Panc1 (cell line): ENCODE measurements at places on chromosomes 13 and 19.

GRCh38 chr19:51520728-51521127, 10.7 kb downstream of the SIGLEC6 start:
- DNase-seq: no peak

DNA sequence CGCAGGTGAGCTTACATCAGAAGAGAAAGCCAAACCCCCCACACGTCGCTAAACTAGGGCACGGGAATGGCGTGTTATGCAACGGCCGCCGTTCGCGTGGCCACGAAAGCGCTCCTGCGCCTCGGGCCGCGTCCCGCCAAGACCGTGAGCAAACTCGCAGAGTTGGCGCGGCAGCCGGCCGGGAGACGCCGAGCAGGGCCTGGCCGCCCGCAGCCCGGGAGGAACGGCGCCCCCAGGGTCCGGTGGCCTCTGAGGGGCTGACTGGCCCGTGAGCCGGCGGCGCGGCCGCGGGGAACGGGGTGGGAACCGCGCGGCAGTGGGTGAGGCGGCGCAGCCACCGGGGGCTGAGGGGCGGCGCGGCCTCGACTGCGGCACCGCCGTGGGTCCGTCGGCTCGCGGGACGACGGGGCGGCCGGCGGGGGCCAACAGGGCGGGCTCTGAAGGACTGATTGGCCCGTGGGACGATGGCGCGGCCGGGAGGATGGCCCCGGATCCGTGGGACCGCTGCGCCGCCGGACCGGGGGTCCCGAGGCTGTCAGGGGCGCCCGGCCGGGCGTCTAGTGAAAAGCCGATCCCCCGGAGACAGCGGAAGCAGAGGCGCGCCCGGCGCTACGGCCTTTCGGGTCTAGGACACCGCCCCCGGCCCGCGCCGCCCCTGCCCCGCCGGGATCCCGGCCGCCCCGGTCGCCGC, 903 bp downstream of the LATS2 start:
- DNase-seq: no peak

- no peak for DNase-seq
Observed at GRCh38 chr13:80860845-80861244, 519.9 kb upstream of the SPRY2 start.

GRCh38 chr19:44738603-44739558, 9.6 kb upstream of the BCL3 start:
- no peak for DNase-seq

DNA sequence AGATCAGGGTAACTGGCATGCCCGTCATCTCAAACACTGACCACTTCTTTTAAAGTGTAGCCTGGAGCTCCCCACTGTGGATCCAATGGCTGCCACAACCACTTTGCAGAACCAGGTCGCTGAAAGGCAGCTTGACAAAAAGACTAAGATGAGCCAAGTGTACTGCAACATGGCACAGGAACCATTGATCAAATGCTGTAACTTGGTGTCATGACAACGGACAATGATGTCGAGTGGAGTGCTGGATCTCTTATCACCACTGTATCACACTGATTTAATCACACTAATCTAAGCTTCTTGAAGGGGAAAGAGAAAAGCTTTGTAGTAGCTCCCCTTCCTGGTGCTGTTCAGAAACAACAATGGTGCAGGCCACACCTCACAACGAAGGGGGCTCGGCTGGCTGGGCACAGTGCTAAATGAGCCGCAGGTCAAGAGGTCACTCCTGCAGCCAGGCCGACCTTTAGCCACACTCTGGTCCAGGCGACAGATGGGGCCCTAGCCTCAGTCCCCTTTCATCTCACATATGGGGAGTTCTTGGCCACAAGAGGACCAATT, 2.2 kb upstream of the TNFRSF19 start:
- no peak for DNase-seq

DNA sequence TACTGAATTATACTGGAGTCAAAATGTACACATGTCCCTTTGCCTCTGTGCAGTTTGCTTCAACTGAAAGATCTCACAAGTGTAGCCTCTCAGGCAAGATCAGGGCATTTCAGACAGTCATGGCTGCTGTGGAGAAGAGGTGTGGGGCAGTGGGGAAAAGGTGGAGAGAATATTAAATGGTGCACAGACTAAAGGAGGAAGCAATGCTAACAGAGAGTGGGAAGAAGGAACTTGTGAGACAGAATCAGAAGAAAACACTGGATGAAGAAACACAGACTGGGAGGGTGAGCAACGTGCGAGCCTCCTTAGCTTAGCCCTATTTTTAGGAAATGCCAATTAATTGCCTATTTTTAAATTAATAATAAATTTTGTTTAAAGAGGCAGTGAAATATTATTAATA, 49.6 kb upstream of the RAP2A start:
- no peak for DNase-seq

DNA sequence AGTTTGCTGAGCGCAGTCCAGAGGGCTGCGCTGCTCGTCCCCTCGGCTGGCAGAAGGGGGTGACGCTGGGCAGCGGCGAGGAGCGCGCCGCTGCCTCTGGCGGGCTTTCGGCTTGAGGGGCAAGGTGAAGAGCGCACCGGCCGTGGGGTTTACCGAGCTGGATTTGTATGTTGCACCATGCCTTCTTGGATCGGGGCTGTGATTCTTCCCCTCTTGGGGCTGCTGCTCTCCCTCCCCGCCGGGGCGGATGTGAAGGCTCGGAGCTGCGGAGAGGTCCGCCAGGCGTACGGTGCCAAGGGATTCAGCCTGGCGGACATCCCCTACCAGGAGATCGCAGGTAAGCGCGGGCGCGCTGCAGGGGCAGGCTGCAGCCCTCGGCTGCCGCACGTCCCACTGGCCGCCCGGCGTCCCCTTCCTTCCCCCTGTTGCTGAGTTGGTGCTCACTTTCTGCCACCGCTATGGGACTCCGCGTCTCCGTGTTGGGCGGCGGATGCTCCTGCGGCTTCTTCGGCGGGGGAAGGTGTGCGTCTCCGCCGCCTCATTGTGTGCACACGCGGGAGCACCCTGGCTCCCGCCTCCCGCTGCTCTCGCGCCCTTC, 772 bp downstream of the GPC6 start:
- DNase-seq: no peak

GRCh38 chr13:76383676-76384461, 502.3 kb downstream of the KCTD12 start:
- peak; percentile 17 for DNase-seq

- DNase-seq: peak; percentile 93
Observed at GRCh38 chr19:45091031-45091923, 1.7 kb upstream of the PPP1R37 start.

DNA sequence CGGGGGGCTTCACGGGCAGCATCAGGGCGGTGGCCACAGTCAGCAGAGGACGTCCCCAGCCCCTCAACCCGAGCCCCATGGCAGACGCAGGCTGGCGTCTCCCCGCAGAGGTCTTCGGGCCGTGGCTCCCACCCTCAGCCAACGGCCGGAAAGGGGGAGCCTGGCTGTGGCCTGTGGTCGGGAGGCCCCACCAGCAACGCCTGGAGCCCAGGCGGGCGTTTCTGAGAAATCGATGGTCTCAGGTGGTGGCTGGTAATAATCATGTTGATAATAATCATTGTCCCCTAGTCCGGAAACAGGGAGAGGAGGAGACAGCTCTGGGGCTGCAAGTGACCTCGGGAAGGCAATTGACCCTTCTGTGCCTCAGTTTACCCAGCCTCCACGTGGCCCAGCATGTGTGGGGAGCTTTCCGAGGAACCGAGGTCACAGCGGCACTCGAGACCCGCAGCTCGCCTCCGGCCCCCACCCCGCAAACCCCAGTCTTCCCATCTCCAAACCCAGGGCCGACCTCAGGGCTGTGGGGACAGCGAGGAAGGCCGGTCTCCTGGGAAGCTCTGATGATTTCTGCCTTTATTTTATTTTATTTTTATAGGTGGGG, at the start of gene PRSS57:
PRSS57 (minus strand) TSS at position 101 of the 598 bp plus-strand sequence; CDS start at position 79, 22 bp downstream.
- no peak for DNase-seq

DNA sequence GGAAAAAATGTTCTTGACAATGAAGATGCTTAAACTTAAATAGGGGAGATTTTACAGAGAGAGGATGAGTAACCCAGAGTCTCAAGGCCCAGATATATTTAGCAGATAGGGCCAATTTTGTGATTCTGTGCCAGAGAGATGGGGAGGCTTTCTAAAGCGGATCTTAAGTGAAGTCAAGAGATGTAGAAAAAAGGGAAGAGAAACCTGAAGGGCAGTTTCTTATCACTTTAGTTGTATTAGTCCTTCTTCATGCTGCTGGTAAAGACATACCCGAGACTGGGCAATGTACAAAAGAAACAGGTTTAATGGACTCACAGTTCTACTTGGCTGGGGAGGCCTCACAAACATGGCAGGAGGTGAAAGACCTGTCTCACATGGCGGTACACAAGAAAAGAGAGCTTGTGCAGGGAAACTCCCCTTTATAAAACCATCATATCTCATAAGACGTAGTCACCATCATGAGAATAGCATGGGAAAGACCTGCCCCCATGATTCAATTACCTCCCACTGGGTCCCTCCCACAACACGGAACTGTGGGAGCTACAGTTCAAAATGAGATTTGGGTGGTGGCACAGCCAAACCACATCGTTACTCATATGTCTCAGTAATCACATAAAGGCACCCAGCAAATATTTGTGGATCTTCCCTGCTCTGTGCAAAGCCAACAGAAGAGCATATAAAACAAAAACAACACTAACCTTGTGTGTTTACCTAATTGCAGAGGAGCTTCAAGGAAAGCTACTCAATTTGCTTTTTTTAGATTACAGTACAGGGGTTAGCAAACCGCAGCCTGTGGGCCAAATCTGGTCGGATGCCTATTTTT, 102.6 kb upstream of the MYCBP2 start:
- no peak for DNase-seq

GRCh38 chr13:112710855-112711527, 21.2 kb downstream of the ATP11A start:
- DNase-seq: no peak

DNA sequence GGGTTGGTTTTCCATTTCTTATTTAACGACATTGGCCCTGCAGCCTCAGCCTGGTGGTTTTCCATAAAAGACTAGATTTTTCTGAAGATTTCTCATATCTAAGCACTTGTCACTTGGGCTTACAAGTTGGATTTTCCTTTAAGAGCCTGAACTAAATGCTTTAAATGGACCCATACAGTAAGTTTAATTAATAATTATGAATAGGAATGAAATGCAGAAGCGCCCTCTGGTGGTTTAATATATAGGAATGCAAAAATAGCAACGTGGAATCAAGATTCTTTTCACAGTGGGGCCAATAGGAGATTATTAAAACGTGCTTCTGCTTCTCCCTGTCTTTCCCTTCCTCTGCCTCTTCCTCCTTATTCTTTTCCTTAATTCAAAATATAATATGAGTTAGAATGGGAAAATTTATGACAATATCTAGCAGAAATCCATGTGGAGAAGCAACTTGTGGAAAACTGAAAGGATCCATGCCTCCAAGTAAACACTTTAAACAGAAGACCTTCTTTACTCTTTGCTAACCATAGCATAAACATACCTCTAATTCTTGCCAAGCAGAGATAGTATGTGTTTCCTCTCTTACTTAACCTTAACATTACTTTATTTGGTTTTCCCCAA, 324.0 kb downstream of the GPC5 start:
- DNase-seq: no peak

DNA sequence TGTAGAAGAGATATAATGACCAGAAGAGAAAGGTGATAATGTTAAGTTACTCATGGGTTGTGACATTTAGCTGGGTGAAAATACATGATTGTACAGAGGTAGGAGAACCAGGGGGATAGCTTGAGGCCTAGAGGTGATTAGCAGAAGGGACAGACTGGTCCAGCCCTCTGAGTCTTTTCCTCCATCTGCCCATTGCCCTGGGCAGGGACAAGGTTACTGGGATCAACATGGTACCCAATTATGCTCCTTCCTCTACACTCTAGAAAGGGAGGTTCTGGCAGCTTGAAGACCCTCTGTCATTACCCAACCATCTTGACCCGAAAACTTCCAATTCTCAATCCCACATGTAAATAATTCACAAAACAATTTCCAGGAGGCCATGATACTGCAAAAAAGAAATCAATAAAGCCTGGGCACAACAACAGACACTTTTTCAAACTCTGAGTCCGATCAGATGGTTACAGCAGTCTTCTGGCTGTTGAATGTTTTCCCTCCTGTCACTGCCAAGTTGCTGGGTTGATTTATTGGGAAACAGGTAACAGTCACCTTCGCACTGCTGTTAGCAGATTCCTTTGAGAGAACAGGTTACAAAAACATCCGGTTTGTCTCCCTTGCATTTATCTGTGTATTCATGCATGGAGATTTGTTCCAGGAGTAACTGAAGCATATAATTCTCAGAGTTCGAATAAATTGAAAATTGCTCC, 239.1 kb upstream of the HTR2A start:
- no peak for DNase-seq

DNA sequence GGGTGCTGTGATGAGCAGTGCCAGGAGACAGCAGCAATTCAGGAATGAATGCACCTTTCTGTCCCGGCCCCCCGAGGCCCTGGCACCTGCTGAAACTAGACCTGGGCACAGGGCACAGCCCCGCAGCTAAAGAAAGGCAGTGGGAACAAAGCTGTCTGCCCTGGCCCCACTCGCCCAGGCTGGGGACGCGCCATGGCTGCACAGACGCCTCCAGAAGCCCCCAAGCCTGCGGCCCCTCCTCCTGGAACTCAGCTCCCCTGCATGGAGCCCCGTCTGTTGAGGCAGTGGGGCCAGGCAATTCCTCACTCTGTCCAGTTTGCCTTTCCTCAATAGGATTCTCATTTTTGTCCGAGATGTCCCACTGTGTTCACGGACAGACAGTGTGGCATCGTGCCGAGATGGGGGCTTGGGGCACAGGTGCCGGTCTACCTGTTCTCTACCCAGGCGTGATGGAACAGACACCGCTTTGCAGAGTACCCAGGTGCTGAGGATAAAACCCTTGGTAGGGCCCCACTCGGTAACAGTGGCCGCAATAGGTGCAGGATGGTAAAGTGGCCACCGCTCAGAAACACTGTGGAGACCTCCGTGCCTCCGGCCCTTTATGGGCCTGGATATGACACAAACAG, 146.5 kb upstream of the SOX1 start:
- no peak for DNase-seq
